Activated CD4-positive, CD25-positive, alpha-beta regulatory T cell (primary cell): ENCODE measurements at places on chromosomes 1 and 21.

- DNase-seq, result no peak
Observed at GRCh38 chr1:71843012-71843411, 439.3 kb downstream of the NEGR1 start.

- no peak for DNase-seq
Observed at GRCh38 chr1:208107425-208108212, 136.6 kb downstream of the PLXNA2 start.

- no peak for DNase-seq
Observed at GRCh38 chr1:148264374-148265276, 112.5 kb upstream of the NBPF11 start.

DNA sequence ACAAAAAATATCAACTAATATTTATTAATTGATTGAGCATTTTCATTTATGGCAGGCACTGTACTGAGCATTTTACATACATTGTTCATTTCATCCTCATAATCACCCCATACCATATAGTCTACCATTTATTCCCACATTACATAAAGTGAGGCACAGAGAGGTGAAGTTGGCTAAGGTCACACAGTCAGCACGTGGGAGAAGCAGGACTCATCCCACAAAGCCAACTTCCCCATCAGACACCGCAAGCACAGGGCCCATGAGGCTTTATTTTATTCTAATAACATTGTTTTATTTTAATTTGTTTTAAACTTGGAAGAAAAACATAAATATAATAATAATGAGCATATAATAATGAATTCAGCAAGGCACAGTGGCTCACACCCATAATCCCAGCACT, 43.1 kb upstream of the CAPZB start:
- DNase-seq, result no peak

GRCh38 chr21:42887326-42887725, 5.8 kb upstream of the NDUFV3 start:
- DNase-seq, result no peak

- no peak for DNase-seq
Observed at GRCh38 chr1:147169171-147169570, 3.1 kb downstream of the PRKAB2 start.

DNA sequence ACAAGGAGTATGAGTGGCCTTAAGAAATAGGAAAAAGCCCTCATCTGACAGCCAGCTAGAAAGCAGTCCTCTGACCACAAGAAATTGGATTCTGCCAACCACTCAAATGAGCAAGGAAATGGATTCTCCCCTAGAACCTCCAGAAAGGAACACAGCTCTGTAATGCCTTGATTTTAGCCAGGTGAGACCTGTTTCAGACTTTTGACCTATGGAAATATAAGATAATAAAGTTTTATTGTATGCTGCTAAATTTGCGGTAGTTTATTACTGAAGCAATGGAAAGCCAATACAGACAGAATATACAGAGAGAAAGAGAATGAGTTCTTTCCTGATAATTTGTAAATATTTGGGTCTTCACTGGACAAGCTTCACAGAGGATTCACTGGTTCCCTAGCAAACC, 28.8 kb upstream of the SELE start:
- no peak for DNase-seq

GRCh38 chr1:230251644-230252191, 174.4 kb downstream of the PGBD5 start:
- DNase-seq, result no peak

DNA sequence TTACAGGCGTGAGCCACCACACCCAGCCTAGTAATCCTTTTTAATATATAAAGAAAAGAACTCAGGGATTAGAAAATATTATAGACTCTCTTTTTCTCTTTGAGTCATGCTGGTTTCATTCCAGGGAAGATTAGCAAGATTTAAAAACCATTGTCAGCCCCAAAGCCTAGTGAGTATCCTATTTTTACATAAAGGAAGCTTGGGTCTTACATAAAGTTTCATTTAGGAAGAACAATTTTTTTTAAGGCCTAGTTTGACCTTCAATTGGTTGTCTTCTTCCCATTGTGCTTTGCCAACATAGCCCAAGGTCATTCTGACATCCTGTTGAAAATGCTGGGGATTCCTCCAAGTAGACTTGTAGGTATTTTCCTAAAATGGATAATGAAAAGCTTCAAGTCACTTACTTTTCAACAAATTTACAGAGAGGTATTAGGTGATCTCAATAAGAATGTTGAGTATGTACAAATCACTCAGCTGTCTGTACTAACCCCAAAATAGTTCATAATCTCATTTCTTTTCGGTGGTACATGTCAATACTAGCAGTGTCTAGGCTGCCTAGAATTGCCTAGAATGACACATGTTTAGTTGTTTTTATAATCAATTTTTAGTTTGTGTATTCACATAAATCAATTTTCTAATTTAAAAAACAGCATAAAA, 4.3 kb upstream of the KIF14 start:
- DNase-seq, result no peak

- no peak for DNase-seq
Observed at GRCh38 chr1:58539553-58539952, 7.0 kb downstream of the OMA1 start.

DNA sequence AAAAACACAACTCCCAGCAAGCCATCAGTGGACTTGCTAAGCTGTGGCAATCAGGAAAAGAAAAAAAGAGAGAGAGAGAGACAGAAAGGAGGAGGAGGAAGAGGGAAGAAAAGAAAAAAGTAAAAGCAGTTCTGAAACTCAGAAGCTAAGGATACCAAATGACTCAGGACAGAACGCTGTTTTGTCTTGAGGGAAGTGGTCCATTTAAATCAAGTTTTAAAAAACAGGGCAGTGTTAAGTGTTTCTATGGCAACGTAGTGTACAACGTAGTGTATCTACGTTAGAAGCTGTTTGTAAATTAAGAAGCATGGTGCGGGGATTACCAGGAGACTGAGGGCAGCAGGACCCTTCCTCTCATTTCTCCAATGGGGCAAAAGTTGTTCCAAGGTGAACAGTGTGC, 5.8 kb downstream of the ADORA3 start:
- DNase-seq, result no peak

- DNase-seq, result no peak
Observed at GRCh38 chr1:58622571-58622970, 45.5 kb upstream of the TACSTD2 start.

DNA sequence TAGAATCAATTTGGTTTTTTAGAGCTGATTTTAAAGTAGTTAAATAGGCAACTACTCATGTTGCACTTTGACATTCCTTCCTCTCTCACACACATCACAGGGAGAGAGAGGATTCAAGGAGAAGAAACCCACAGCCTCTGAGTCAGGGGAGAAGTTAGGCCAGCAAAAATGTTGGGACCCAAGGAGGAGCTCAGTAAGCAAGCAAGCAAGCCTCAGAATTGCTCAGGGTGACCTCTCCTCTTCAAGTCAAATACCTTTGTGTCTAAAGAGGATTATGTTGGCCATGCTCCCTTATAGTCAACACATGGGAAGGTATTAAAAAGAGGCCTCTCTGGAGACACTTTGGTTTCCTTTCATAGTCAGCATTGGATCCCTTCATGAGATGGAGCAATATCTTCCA, 80.5 kb upstream of the WARS2 start:
- DNase-seq, result no peak

DNA sequence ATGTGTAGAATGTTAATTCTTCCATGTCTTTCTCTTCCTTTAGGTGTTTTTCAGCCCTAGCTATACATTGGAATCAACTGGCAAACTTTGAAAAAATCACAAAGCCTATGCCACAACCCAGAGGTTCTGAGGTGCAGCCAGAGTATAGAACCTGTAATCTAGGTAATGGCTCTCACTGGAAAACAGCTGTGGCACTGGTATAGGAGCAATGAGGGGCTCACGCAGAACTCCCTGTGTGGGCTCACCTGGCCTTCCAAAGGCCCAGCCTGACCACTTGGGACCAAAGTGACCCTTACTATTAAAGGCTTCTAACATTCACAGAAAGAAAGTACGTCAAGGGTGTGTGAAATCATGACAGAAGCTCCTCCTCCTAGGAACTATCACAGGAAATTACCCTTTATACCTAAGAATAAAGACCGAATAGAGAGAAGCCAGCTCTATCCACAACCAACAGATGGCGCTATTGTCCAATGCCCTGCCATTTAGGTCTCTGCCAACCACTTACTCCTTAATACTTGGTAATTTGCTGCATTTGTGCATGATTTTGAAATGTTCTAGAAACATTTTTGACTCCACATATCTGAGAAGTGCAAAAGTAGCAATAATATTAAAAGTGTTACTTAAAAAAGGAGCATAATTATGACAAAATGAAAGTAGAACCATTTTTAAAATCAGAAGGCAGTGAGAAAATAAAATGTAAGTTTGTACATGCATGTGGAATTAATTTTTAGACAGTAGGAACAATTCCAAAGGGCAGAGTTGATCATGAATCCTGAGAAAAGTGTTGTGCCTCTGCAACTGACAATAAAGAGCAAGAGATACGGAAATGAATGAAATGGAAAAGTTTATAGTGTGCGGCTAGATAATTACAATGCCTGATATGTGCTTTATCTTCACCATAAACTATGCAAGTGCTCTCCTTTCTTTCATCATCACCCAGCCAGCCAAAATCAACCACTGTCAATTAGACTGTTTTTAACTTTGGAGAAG, 93.1 kb upstream of the HAO2 start:
- DNase-seq, result no peak

DNA sequence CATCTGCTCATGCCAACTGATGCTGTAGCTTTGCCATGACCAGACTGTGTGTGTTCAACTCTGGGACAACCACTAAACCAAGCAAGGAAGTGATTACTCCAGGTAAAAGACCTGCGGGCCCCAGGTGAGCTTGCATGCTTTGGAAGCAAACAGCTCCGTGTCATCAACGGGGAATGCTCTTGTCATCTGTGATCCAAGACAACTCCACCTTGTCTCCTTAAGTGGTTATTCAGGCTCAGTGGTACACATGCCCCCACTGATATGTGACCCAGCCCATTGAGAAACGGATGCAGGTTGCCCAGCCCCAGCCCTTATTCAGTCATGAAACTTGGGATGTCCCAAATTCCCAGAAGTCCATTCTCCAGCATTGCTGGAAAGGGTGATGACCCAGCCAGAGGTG, 89.0 kb downstream of the TIAM1 start:
- DNase-seq, result no peak

DNA sequence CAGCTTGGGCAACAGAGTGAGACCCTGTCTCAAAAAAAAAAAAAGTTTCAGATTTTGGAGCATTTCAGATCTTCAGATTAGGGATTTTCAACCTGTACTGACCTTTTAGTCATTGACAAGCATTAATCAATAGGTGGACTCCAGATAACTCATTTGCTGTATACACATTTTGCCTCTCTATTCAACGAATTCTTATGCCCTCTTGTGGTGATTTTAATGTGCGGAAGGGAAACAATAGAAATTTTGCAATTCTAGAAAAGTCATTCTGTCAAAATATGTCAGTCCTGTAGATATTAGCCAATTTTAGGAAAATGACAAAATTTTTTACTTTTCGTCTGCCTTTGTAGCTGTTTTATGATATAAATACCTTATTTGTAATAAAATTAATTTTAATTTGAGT, 11.6 kb upstream of the OR2G2 start:
- DNase-seq, result no peak

DNA sequence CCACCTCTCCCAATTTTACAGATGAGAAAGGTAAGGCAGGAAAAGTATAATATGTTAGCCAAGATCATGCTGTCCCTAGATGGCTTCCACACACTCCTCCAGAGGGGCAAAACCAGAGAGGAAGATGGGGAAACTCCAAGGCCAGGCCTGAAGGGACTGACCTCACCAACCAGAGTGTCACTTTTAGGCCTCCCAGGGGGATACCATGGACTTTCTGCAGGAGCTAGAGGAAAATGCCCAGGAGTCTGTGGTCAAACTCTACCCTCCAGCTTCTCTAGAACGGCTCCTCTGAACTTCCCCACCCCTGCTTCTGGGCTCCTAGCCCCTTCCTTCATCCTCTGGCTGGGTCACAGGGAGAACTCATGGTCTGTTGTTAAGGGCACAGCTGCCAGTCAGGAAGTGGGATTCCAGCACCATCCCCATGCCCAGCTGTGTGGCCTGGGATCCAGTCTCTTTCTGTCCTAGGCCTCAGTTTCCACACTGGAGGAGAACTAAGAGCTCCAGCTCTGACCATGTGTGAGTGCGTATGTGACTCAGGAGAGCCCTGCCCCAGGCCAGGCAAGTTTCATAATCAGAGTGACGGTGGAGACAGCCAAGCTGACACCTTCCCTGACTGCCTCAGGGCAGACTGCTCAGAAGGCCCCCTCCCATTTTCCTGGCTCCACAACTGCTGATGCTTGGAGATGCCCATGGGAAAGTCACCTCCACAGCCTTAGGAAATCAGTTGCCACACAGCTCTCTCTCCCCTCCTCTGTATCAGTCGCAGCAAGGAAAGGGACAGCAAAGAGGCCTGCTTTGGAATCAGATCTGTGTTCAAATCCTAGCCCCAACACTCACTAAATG, 1.9 kb downstream of the IGSF8 start:
- no peak for DNase-seq

GRCh38 chr1:246092136-246092535, 414.9 kb downstream of the SMYD3 start:
- DNase-seq, result no peak

GRCh38 chr1:113654883-113655282, 104.4 kb downstream of the PHTF1 start:
- DNase-seq, result no peak
